ENCODE measurements at places on chromosomes 2 and 18. TPM values are rescaled to one million over a fixed set of nuclear protein-coding genes. Genes with fewer than 3 reads are reported as not detected.
A peak's percentile ranks its signal among the peaks of the same experiment; 100 is the strongest.

DNA sequence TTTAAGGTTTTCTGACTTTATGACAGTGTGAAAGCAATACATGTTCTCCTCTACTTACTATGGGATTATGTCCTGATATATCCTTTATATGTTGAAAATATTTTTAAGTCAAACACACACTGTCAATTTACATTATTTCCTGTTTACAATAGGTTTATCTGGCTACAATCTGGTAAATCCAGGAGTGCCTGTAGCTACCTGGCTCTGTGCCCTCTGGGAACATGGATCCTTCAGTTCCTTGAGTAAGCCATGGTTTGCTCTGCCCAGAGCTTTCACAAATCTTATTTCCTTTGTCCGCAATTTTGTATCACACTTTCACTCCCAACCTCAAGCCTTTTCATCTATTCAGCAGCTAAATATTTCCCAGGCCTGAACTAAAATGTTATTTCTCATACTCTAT is 1582.2 kb upstream of the NXPH2 start:
- DNase-seq: no peak

GRCh38 chr2:8536686-8537561 is 144.9 kb upstream of the ID2 start:
- DNase-seq: peak; percentile 10

DNA sequence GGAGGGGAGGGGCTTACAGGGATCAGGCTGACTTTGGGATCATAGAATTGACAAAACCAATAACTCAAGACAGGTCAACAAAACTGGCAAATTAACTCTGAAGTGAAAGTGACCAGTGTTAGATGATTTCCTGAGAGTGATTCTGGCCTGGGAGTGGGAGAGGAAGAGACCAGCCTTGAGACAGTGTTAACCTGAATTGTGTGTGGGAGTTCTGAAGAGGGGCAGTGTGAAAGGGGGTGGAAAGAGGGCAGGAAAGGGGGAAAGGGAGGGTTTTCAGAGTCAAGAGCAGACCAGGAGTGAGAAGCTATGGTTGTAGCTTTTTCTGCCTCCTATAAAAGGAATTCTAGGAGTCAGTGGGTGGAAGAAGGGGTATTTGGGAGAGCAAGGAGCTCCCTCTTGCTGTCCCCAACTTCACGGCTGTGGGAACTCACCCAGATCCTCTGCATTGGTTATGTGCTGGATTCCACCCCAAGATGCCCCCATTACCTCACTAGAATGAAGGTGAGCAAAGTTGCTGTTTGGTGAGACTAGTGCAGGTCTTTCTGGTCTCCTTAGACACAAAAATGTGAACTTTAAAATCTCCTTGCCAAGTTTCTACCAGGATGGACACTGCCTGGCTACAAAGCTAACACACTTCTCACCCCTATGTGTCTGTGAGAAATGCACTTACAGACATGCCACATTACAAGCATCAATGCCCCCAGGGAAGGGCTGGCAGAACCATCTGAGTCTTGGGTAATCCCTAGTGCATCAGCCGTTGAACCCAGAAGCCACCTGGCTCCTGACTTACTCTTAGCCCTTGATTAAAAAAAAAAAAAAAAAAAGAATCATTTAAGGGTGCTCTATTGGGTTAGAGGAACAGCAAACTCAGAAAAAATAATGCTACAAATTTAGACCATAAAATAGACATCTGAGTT is 61.6 kb downstream of the BMP10 start:
- no peak for DNase-seq

- no peak for DNase-seq
Observed at GRCh38 chr2:7694076-7694985, 777.1 kb downstream of the RNF144A start.

DNA sequence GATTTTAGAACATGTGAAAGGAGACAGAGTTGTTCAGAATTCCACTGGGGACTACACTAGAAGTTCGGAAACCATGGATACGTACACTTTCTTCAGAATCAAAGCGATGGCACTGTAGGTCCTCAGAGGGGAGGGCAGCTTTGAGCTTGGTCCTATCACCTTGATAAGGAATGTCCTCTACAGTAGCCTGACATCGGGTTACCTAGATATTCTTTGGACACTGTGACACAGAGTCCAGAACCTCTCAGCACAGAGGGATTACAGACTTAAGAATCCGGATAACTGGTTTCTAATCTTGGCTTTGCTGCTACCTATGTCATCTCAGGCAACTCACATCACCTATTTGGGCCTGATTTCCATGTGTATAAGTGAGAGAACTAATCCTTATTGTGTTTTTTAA is 14.0 kb downstream of the LBH start:
- no peak for DNase-seq

DNA sequence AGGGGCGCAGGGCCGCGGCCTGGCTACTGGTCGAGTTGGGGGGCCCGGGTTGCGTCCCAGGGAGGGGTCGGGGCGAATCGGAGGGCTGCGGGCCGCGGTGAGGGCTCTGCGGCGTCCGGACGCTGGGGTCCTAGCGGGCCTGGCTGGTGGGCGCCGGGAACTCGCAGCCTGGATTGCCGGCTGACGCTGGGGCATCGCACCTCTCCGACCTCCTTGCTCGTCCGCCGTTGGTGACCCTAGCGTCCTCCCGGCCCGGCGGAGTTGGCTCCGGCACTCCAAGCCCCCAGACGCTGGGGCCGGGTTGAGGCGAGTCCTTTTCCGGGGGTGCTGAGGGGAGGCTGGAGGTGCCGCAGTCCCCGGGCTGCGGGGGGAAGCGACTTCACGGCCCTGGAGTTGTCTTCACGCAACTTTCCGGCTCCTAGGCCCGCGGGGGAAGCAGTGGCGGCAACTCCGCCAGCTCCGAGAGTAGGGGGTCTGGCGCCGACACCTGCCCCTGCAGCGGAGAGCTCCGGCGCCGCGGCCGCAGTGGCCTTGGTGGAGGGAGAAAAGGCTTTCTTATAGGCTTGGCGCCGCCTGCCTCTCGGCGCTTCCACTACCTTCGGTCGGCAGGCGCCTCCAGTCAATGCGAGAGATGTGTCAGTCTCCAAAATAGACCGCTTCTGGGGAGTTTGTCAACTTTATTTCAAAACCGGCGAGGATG is 70.3 kb downstream of the HAUS1 start:
- peak; percentile 53 for DNase-seq

- no peak for DNase-seq
Observed at GRCh38 chr2:99827296-99827999, 314.9 kb downstream of the AFF3 start.

- DNase-seq: no peak
Observed at GRCh38 chr18:56843241-56843640, 192.1 kb downstream of the WDR7 start.

GRCh38 chr18:63161761-63162195 is 157.8 kb downstream of the BCL2 start:
- DNase-seq: peak; percentile 48

DNA sequence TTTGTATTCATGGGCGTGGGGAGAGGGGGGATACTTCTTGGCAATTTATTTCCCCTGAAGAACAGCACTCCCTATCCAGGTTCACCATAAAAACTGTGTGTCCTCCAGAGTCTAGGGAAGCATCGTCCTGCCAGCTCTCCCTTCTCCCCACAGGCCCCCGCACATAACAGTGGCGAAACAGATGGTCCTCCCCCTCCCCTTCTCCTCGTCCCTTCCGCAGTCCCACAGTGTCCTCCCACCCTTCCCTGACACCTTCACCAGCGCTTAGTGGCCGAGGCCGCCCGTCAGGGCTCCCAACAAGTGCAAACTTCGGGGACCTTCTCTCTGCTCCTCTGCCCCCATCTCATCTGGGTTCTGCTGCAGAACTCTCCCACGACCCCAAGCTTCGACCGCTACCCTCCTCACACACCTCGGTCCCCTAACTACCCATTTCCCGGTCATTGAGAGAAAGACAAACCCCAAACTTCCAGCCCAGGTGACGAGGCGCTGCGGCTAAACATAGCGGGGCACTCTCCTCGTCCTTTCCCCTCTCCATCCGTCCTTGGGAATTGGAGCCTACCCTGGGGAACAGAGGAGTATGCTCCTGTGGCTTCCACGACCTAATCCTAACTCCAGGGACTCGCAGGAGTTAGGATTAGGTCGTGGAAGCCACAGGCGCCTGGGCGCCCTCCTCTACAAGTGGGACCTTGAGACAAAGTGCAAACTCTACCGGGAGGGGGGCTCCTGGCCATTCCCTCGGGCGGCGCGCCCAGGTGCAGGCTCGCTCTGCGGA is 971 bp downstream of the ZNF385B start:
- DNase-seq: peak; percentile 21

DNA sequence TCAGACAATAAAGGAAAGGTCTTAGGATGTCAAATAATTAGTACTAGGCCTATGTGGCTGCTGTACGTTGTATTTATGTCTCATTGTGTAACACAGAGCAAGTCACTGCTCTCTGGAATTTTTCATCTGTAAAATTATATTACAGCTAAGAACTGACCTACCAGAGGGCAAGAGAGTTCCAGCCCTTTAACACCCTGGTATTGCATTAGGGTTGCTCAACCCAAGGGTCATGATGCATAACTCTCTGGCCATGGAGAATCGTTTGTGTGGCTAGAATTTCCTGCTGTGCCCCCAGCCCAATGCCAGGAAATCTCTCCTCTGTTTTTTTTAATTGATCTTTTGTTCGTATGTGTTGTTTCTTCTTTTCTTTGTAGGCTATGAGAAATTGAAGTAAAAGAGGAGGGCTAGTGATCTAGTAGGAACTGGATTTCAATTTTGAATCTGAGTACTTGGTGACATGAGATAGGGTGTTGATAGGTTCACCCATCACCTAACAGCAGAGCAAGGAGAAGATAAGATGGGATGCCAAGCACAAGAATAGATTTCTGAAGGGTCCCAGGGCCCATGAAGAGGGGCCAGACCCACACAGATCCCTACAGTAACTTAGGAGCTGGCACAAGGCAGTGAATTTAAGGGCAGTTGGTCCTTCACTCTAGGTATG is 571.2 kb upstream of the TNP1 start:
- DNase-seq: no peak

DNA sequence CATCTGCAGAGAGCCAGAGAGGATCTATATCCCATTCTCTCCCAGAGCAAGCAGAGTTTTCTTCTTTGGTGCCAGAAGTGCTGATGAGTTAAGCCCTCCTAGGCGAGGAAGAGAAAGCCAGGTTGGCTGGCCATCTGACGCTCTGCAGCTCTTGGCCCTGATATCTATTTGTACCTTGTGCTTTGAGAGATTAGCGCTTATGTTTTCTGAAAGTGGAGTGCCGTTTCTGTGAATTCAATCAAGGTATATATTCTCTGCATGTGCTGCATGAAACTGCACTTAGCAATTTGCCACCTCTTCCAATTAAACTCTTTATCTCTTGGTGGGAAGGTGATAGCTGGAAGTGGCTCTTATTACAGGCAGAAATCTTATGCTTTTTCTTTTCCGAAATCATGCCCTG is 177.5 kb downstream of the LPIN1 start:
- no peak for DNase-seq

- DNase-seq: no peak
Observed at GRCh38 chr2:54556621-54557121, 100.5 kb downstream of the SPTBN1 start.

GRCh38 chr2:120861576-120862191 is 126.0 kb downstream of the GLI2 start:
- no peak for DNase-seq

DNA sequence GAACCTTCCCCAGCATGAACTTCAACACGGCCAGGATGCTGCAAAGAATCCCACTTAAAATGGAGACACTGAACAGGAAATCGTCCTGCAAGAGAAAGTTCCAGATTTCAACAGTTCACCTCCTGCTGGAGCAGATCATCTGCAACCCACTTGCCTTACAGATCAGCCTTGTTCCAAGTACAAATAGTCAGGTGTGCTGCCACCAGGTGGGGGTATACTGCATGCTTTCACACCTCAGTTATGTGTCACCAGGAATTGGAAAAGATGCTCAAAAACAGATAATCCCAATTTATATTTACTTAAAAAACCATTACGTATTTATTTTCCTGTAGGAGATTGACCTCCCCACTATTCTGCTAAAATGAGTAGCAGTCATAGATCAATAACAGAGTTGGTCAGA is 212.3 kb downstream of the MGAT5 start:
- DNase-seq: no peak

DNA sequence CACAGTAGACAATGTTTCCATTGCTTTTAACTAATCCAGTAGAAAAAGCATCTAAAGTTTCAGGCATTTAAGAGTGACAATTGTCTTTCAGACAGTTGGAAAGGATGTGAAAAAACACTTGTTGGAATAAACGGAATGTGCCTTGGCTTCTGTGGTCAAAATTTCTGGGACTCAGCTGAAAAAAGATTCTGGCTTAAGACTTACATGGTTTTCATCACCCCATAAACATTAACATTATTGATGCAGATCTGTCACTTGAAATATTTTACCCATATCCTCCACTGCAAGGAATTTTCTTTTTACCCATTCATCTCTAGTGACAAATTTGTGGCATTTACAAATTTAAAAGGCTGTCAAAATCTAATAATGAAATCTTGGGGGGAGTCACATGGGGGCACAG is 166.0 kb downstream of the SRBD1 start:
- no peak for DNase-seq

GRCh38 chr2:65553504-65554074 is 121.2 kb upstream of the SPRED2 start:
- peak; percentile 71 for DNase-seq

DNA sequence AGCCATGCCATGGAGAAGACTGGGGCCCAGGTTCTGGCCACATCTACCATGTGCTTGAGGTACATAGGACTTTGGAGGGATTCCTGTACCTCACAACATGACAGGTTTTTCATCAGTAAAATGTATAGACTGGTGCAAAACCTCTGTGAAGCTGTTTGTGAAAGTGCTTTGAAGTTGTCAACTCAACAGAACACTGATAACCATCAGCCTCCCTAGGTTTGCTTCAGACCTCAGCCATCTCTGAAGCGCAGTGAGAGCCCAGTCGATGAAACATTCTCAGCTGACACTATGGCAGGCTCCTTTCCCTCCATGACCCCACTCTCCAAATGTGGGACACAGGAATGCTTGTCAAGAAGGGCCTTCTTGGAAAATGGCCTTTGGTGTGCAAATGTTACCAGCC is 38.6 kb downstream of the STK25 start:
- DNase-seq: no peak

DNA sequence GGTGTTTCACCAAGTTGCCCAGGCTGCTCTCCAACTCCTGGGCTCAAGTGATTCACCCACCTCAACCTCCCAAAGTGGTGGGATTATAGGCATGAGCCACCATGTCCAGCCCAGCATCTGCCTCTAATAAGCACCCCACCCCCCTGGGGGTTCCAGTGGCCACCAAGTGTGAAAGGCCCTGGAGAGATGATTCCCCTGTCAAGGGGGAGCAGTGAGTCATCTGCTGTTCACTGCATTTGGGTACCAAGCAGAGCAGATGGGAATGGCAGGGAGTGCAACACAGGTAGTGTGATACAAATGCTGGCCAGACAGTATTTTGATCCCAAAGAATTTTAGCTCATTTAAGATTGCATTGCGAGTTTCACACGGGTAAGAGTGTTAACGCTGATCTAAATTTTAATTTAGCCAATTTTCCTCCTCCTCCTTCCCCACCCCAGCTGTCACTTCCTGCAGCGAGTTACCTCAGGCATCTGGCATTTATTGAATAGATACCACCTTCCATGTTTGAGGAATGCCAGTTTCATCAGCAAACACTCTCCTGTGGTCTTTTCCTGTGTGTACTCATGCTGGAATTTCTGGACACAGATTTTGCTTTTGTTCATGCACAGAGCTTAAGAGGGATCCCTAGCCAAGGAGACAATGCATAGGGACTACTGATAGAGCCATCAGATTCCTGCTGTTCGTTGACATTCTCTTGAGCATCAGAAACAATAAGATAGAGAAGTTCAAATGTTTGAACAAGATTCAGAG is 32.4 kb upstream of the NCK2 start:
- DNase-seq: no peak

Gene MOGAT1
- 8.1 TPM for total RNA-seq

Gene RASGRP3
- 3.0 TPM for total RNA-seq

Gene RHBDD1
- 22.8 TPM for total RNA-seq

Gene CXCR4
- 1.8 TPM for total RNA-seq

Gene TPO
- not detected for total RNA-seq

Gene FBXO15
- not detected for total RNA-seq

Gene MSTN
- not detected for total RNA-seq
